Activated naive CD4-positive, alpha-beta T cell treated with anti-CD3 and anti-CD28 coated beads, Interleukin-2, amount 50 U/mL, for 16 hours (primary cell): ENCODE measurements at places on chromosomes 11 and 22.

GRCh38 chr11:76284161-76284560, 77.9 kb upstream of the WNT11 start:
- DNase-seq = no peak

GRCh38 chr11:11502263-11502861, 119.4 kb downstream of the GALNT18 start:
- DNase-seq = no peak

GRCh38 chr11:10808235-10808552, 532 bp downstream of the EIF4G2 start:
- DNase-seq = no peak

- DNase-seq = no peak
Observed at GRCh38 chr11:107266455-107266854, 191.2 kb downstream of the CWF19L2 start.

GRCh38 chr11:29312812-29313211, 704.0 kb downstream of the KCNA4 start:
- no peak for DNase-seq

GRCh38 chr22:36715647-36716046, 12.1 kb upstream of the CACNG2 start:
- no peak for DNase-seq

DNA sequence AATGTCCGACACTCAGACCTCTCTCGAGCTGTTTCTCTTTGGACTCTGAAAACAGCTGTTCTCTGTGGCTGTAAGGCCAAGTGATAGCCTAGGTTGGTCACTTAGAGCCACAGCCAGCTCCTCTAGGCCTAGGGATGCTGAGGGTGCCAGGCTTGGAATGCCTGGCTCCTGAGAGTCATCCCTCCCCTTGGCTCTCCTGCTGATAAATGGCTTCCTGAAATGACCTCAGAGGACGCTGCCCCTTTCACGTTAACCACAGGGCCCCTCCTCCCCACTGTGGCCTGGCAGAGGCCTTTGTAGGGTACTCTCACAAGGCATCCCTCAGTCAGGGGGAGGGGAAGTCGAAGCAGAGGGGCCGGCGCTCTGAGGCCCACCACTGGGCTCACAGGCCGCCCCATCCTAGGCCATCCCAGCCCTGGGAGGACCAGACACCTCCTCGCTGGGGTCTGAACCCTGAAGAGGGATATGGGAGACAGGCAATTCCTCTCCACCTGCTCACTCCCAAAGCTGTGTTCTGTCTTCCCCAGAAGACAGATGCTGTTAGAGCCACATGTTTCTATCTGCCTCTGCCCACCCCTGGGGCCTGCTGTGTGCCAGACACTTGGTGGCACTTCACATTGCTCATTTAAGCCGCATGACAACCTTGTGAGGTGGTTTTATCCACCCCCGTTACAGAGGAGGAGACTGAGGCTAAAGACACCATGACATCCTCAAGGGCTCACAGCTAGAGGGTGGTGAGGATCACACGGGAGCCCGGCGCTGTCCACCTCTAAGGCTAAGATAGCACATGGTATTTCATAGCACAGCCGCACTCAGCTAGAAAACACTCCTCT, 50.9 kb downstream of the ARFGAP3 start:
- no peak for DNase-seq
